ENCODE measurements at places on chromosomes 6 and 20.

- DNase-seq, result no peak
These were observed 52.1 kb upstream of the CD93 start for GRCh38 chr20:23138226-23138625.

GRCh38 chr20:31927627-31928159 is 24.2 kb downstream of the PDRG1 start:
- no peak for DNase-seq

DNA sequence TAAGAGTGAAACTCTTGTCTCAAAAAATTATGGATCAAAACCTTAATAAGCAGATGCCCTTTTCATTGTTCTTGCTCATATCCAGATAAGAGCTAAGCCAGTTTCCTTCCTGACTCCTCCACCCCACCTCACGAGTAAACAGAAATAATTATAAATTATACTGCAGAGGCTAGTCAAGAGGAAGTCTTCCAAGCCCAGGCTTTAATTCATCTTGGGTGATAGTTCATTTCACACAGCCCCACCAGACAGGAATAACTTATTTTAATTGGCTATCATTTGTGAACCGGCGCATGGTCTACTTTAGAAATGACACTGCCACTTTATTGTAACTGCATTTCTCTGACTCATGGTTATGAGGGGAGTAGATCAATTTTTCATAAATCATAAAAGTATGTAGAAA is 102.0 kb downstream of the BTBD3 start:
- no peak for DNase-seq

DNA sequence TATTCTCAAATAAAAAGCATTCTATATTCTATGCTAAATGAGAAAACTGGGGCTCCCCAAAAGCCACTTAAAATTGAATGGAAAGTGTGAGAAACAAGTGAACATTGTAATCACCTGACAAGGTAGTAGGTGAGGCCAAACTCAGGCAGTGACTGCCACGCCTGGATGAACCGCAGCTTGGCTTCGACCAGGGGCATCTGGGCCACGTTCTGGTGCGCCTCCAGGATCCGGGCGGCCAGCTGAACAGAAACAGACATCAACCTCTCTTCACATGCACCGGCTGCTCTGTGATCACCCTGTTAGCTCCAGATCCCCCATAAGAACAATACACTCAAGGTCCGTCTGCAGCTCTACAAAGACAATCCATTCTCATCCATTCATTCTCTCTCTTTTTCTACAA is 30.1 kb upstream of the LRRN4 start:
- DNase-seq, result no peak

DNA sequence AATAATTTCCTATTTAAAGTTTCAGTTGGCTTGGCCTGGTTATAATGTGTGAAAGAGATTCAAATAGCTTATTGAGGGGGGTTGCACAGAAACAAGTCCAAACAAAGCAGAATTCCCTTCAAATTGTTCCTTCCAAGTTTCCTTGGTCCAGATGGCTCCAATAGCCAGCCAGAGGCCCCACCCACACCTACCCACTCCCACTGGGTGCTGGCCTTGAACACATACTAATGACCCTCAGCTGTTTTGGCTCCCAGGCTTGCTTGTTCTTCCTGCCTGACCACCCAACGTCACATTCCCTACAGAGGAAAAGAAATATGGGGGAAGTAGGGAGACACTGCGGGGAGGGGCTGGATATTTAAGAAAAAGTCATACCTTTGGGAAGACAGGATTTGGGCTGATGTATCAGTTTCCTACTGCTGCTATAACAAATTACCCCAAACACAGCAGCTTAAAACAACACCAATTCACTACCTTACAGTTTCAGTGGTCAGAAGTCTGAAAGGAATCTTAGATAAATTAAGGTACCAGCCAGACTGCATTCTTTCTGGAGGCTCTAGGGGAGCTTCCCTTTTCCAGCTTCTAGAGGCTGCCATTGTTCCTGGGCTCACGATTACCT is 95.7 kb downstream of the COL21A1 start:
- DNase-seq, result no peak

DNA sequence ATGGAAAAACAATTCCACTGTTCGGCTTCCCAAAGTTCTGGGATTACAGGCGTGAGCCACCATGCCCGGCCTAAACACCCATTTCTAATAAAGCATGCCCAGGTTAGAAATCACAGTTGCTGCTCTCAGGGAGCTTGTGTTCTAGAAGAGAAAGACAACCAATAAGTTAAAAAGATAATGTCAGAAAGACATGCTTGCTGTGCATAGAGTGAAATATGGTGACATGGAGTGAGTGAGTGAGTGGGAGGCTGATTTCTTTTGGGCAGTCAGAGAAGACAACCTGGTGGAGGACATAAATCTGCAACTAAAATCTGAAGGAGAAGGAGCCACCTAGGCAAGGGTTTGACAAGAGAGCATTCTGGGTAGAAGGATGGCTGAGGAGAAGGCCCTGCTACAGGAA is 222.6 kb downstream of the ARID1B start:
- no peak for DNase-seq

DNA sequence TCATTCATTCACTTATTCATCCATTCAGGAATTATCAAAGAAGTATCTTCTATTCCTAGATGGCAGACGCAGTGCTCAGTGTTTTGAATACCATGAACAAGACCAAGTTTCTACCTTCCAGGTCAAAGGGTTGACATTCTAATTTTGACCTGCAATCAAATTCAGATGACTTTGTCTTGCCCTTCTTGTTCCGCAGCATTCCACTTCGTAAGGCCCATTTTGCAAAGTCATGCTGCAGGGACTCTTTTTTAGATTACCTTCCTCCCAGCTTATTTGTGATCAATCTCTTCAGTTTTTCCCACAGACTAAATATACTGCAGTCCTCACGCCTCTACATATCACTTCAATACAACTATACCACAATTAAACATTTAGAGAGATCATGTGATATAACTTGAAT is 7.1 kb upstream of the TAAR1 start:
- no peak for DNase-seq

DNA sequence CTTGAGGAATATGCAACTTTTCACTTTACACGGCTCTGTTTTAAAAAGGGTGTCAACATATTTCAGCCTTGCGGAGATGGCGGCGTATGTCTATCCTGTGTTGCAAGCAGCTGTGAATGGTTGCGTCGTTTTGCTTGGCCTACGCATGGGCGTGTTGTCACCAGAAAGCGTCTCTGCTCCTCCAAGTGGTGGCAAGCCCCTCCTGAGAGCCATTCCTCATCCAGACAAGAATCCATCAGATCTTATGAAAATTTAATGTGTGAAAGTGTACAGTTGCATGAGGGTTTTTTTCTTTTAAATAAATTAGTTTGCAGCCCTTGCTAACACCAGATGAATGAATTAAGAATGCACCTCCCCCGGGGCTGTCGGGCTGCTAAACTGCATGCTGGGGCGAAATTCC is 114.4 kb downstream of the PHACTR3 start:
- no peak for DNase-seq

DNA sequence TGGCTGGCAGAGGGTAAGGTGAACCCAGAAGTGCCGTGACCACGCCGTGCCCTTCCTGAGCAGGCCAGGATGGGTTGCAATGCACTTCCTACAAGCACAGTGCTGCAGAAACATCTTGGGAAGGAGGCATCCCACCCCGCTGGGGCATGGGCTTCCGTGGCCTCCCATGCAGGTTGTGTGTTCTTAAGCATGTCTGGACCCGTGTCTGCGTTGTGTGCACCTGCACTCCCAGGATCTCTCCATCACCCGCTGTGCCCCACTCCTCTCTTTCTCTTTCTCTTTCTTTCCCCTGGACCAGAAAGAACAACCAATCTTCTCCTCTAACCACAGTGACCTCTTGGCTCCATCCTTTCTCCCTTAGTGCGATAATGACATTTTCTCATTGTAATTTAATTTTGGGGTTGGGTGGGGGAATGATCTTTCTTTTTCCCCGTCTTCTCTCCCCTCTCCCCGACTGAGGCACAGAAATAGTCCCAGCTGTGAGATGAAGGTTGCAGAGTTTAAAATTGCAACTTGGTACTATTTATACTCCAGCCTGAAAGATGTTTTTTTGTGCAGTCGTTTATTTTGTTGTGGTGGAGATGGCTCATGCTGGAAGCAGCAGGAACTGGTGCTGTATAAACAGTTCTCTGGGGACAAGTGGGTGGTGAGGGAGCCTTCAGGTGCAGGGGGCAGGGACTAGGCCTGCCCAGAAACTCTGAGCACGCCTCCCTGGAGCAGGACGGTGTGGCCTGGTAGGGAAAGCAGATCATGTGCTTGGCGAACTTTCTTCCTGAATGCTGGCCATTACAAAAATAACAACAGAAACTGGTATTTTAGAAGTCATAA is 20.5 kb downstream of the BCAS4 start:
- DNase-seq, result no peak

- no peak for DNase-seq
These were observed 57.2 kb upstream of the MYL9 start for GRCh38 chr20:36483919-36484808.

GRCh38 chr20:54726687-54727300 is 251.4 kb downstream of the DOK5 start:
- DNase-seq, result no peak

DNA sequence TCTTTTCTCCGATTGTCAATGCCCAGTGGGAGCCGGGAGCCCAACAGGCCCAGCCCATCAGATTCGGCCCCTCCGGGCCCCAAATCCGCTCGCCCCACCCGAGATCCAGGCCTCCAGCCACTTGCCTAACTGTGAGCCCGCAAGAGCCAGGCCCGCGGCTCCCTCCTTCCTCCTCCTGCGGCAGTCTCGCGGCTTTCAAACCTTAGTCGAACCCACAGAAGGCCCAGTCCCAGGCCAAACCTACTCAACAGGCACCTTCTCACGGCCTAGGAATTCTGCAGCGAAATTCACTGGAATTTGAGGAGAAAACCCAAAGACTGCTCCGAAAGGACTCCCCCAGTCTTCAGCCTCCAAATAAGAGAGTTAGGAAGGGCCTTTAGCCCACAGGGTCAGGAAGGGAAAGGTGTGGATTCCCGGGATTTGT is 2.8 kb upstream of the TFAP2A start:
- no peak for DNase-seq

DNA sequence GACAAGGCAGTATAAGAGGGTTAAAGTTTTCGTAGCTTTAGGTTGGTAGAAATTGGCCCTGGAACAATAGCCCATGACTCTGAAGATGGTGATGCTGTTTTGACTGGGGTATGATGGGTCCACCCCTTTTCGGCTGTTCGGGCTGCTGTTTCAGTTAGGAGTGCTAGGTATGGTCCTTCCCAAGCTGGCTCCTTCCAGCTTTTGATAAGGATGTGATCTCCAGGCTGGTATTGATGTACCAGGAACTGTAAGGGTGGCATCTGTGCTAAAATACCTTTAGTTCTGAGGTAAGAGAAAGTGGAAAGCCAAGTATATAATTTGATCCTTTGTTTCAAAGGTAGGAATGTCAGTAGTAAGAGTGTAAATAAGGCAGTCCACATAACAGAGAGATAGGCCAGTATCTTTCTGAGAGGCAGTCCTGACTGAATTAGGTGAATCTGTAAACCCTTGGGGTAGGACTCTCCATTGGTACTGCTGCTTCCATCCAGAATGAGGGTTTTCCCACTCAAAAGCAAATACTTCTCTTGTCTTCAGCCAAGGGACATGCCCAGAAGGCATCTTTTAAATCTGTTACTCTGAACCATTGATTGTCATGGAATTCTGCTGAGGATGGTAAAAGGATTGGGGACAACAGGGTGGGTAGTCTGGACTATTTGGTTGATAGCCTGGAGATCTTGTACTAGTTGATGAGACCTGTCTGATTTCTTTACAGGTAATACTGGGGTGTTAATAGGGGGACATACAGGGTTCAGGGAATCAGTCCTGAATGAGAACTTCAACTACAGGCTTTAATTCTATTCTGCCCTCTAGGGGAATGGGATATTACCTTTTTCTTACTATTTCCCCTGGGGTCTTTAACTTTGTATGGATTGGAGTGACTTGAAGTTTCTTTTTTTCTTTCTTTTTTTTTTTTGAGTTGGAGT is 6.1 kb upstream of the ZNFX1 start:
- DNase-seq, result no peak

GRCh38 chr20:35020108-35020928 is 64.7 kb downstream of the MYH7B start:
- no peak for DNase-seq

DNA sequence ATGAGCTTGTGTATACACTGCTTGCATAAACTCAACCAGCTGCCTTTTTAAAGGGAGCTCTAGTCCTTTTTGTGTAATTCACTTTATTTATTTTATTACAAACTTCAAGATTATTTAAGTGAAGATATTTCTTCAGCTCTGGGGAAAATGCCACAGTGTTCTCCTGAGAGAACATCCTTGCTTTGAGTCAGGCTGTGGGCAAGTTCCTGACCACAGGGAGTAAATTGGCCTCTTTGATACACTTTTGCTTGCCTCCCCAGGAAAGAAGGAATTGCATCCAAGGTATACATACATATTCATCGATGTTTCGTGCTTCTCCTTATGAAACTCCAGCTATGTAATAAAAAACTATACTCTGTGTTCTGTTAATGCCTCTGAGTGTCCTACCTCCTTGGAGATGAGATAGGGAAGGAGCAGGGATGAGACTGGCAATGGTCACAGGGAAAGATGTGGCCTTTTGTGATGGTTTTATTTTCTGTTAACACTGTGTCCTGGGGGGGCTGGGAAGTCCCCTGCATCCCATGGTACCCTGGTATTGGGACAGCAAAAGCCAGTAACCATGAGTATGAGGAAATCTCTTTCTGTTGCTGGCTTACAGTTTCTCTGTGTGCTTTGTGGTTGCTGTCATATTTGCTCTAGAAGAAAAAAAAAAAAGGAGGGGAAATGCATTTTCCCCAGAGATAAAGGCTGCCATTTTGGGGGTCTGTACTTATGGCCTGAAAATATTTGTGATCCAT is 15.3 kb downstream of the TNFAIP3 start:
- DNase-seq, result no peak

DNA sequence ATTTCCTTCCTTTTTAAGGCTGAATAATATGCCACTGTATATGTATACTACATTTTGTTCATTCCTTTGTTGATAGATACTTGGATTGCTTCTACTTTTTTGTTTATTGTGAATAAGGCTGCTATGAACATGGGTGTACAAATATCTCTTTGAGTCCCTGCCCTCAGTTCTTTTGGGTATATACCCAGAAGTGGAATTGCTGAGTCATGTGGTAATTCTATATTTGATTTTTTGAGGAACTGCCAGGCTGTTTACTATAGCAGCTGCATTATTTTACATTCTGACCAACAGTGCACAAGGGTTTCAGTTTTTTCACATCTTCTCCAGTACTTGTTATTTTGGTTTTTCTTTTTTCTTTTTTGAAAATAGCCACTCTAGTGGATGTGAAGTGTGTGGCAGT is 34.1 kb downstream of the CDS2 start:
- no peak for DNase-seq

GRCh38 chr20:32418376-32418775 is 60.2 kb downstream of the ASXL1 start:
- no peak for DNase-seq

DNA sequence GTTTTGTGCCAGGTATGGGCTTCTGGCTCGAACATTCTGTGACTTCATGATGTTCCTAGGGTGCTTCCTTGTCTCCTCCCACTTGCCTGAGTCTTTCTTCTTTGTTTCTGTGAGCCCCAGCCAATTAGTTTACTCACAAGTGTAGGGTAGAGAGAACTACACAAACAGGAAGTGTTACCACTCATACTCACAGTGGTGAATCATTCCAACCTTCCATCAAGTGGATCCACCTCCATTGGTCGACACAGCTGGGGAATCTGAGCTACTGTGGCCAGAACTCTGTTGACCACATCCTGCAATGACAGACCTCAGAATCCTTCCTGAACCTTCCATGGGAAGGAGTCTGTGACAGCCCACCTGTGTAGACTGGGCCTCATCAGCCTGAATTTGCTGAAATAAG is 76.8 kb downstream of the UNC5CL start:
- peak; percentile 3 for DNase-seq

GRCh38 chr20:44573501-44573869 is 8.9 kb upstream of the PKIG start:
- DNase-seq, result no peak

- DNase-seq, result no peak
These were observed 104.8 kb downstream of the FLRT3 start for GRCh38 chr20:14232650-14233049.
